ENCODE measurements at places on chromosomes 1 and 21.

- no peak for DNase-seq
Observed at GRCh38 chr1:197688233-197688632, 87.0 kb downstream of the DENND1B start.

DNA sequence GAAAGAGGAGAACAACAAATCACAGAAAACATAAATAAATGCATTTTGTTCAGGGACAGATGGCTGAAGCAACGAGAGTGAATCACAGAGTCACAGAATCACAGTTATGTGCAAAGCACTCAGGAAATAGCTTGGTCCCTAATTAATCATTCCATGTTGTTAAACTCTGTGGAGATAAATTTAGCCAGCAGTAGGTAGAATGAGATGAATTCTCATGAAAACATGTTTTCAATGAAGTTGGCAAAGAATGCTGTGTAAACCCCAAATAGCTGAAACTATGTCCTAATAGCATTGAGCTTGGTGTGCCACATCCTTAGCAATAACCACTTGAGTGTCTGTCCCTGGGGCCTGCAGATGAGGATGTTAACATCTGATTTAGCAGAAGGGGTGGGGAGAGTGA, 20.4 kb downstream of the LEPR start:
- no peak for DNase-seq

- DNase-seq = no peak
Observed at GRCh38 chr1:8858888-8859706, 19.4 kb downstream of the ENO1 start.

- no peak for DNase-seq
Observed at GRCh38 chr1:218939095-218939494, 234.6 kb upstream of the LYPLAL1 start.

GRCh38 chr1:183000167-183000962, 22.9 kb upstream of the LAMC1 start:
- DNase-seq = no peak

- DNase-seq = no peak
Observed at GRCh38 chr1:32242341-32242851, 4.6 kb upstream of the FAM167B start.

GRCh38 chr21:43726686-43727518, 8.0 kb downstream of the PDXK start:
- DNase-seq = no peak

GRCh38 chr21:17388226-17388625, 124.6 kb upstream of the CXADR start:
- no peak for DNase-seq

DNA sequence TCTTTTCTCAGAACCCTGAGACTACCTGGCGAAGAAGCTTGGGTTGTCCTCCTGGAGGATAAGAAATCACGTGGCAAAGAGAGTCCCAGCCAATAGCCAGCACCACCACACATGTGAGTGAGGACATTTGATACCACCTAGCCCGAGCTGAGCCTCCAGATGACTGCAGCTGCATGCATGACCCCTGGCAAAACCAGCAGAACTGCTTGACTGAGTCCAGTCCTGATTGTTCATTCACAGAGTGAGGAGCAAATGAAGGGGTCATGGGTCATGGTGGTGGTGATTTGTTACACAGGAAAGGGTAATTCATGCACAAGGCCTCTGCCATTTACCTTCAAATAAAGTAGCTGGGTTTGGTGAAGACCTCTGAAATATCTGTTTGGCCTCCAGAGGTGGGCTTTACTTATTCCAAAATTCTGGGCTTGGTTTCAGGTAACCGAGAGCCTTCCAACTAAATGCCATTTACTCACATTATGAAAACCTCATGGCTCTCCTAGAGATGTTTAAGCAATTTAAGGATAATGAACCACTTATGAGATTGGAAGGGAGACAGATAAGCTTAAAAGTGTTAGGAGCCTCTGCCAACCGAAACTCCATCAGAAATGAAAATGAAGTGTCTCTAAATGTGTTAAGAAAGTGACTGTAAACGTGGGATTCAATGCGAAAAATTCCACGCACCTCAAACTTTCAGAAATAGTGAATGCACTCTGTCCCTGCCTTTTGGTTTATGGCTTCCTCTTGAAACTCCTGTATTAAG, 163.3 kb downstream of the SLC35F3 start:
- no peak for DNase-seq

- DNase-seq = no peak
Observed at GRCh38 chr1:174206148-174206836, 47.0 kb downstream of the RABGAP1L start.

DNA sequence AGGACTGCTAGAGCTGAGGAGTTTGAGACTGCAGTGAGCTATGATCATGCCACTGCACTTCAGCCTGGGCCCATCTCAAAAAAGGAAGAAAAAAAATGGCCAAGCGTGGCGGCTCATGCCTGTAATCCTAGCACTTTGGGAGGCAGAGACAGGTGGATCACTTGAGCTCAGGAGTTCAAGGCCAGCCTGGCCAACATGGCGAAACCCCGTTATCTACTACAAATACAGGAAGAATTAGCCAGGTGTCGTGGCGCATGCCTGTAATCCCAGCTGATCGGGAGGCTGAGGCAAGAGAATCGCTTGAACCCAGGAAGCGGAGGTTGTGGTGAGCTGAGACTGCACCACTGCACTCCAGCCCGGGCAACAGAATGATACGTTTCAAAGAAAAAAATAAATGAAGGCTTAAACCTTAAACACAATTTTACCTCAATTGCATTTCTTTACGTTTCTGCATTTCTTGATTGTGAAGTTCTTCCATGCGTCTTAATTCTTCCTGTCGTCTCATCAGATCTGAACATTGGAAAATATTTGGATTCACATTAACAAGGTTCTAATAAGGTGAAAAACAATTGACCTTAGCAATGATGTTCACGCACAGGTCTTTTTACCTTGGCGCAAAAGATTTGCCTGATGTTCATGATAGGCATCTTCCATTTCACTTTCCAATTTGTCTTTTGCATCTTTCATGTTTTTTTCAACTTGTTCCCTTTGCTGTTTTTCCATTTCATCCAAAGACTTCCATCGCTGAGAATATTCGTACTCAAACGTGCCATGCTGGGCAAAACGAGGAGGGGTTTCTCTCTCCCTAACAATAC, 4.2 kb downstream of the SFPQ start:
- DNase-seq = no peak

DNA sequence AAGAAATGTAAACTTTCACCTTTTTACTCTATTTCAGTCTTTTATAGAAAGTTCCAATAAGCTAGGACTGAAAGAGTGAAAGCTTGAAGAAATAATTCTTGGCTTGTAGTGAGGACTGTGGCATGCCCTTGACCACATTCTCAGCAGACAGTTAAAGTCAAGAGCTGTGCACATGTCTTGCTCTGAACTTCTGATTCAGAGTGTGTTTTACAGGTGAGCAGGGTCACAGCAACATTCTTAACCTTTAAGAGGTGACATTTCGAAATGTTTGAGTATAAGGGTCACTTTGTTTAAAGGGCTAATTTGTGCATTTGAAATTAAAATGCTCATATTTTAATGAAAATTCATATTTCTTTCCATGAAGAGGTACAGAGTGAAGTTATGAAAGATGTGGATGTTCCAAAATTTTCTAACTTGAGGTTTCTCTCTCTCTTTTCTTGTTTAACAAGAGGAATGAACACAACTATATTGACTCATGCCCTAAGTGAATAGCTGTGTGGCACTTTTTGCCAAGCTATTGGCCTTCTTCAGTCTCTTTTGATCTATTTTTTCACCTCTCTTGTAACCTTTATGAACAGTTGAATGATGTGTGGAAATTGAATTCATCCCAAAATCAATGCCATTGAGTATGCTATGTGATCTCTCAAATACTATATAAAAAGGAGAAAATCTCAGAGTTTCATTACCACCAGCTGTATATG, 918.1 kb downstream of the ADGRL2 start:
- DNase-seq = no peak

DNA sequence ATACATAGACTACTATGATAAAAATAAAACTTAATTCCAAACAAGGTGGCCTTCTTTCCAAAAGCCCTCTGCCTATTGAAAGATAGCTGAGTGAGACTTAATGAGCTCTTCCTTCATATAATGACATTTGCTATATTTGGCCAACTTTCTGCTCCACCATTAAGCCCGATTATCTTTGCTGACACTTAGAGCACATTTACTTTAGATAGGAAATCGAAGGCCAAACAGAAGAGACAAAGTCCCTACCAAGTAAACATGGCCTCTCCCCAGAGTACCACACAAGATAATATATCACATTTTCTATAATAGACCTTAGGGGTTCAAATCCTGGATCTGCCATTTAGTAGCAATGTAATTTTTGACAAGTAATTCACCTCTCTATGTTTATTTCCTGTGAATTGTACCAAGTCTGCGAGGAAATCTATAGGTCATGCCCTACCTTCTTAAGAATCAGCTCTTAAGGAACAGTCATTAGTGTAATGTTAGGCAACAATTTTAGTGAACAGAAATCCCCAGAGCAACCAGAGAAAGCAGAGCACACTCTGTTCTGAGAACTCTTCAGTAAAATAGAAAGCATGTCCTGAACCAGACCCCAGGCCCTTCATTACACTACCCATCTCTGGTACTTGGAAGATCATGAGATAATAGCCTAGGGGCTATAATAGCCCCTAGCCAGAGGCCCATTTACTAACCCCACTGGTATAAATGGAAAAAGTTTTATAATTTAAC, 17.3 kb upstream of the COA6 start:
- no peak for DNase-seq

DNA sequence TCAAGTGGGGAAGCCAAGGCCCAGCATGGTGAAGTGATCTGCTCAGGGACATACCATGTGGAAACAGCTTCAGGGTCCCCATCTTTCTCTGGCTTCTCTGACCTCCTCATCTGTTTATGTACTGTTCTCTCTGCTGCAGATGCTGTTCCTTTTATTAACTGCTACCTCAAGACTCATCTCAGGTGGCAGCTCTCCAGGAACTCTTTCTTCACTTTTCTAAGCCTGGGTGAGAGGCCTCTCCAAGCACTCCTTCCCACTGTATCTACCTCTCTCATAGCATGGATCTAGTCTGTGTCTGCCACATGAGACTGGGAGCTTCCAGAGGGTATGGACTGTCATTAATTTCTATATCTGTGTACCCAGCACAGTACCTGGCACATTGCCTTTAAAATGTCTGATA, 73.4 kb upstream of the PPM1J start:
- DNase-seq = no peak

DNA sequence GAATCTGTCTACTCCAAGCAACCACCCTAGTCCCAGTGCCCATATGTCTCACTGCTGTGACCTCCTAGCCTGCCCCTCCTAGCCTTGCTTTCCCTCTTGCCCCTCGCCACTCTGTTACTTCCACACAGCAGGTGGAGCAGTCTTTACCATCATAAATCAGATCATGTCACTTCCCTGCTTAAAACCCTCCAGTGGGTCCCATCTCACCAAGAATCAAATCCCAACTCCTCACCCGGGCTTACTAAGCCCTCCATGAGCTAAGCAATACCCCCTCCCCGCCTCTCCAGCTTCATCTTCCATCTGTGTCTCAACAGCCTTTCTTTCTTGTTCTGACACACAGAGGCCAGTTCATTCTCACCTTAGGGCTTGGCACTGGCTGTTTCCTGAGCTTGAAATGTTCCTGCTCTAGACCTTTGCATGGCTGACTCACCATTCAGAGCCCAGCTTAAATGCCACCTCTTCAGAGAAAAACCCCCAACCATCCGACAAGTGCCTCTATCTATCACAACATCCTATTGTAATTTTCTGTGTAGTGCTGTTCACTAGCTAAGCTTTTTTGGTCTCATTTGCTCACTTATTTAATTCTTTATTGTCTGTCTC, 22.3 kb downstream of the KNCN start:
- DNase-seq = no peak

GRCh38 chr1:244139655-244140054, 88.6 kb downstream of the ZBTB18 start:
- no peak for DNase-seq

- no peak for DNase-seq
Observed at GRCh38 chr1:160633330-160633903, 13.4 kb downstream of the SLAMF1 start.

GRCh38 chr1:109399326-109399957, 1.7 kb upstream of the SORT1 start:
- DNase-seq = no peak

DNA sequence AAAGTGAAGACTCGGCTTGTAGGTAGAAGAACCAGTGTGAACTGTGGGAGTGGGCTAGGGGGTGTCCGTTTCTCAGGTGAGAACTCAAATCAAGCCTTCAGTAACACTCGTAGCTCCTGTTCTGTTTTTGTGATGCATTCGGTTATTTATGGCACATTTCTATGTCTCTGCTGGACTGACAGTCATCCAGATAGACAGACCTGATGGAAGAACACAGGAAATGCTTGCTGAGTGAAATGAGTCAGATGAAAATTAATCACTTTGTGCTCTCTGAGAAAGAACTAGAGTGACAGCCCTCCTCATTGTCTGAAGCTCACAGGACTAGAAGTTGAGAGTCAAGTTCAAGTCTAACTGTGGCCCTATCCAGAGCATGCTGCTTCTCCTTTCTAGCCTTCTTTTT, 360.1 kb upstream of the PLXNA2 start:
- no peak for DNase-seq

DNA sequence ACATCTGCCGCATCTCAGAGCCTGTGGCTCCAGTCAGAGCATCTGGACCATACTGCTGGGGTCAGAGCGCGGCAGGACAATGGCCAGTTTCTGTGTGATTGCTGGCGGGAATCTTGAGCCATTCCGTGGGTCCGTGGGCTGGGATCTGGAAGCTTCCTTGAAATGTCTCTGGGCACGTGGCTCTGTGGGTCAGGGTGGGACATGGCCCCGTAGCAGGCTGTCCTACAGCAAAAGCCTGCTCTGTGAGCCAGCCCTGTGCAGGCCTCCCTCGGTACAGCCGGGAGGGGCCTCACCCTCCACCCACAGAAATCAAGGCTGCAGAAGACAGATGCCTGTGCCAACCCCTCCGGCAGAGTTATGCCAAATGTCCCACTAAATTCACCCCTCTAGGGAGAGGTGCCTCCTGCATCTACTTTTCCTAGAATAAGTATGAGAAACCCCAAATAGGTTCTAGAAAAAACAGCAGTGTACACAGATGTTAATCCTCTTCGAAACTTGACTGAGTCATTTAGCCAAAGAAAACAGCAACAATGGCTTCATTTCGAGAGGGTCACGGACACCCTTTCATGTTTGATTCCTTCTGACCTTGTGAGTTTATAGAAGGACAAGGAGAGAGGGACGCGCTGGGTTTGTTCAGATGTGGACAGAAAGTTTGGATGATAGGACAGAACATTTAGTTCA, 27.8 kb downstream of the COL18A1 start:
- no peak for DNase-seq

GRCh38 chr1:90534116-90534515, 183.0 kb downstream of the BARHL2 start:
- no peak for DNase-seq

All from activated CD4-positive, alpha-beta T cell treated with anti-CD3 and anti-CD28 coated beads, Interleukin-2, amount 50 U/mL, for 48 hours (primary cell).